ENCODE measurements at places on chromosomes 4 and X.

GRCh38 chr4:55729351-55730279 lies 90.0 kb upstream of the EXOC1L start:
- no peak for DNase-seq

DNA sequence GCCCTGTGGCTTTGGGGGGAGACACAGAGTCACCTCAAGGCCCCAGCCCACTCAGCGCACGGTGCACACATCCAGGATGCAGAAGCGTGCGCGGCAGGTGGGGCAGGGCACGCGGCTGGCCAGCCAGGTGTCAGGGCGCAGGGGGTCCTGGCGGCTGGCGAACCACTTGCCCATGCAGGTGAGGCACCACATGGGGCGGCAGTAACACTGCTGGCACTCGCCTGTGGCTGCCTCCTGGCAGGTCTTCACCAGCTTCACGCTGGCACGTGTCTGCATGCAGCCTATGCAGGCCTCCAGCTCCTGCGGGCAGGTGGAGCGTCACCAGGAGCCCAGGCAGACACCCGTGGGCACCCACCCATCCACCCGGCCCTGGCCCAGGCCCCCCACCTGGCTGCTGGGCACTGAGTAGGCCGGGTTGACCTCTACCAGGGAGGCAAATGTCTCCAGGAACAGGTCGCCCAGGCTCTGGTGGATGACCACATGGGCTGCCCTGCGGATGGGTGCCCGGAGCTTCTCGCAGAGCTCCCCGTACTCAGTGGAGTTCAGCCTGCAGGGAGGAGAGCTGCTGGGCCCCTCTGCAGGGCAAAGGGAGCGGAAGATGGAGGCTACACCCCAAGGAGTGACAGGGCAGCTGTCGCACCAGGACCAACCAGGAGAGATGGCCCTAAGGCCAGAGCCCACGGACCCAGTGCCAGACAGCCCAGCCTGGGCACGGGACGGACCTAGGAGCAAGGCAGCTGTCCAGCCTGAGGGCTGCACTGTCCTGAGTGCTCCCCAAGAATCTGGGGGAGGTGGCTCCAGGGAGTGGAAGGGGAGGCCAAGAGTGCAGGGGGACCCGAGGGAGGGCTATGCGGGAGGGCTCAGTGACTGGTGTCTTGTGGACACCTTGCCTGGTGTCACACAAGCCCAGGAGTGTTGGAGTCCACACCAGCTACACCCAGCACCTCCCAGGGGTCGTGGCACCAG lies 3.7 kb downstream of the TMEM129 start:
- no peak for DNase-seq

- no peak for DNase-seq
Measured at GRCh38 chrX:2371026-2371711, 129.6 kb downstream of the DHRSX start.

- peak; percentile 9 for DNase-seq
Measured at GRCh38 chrX:50988649-50989048, 78.1 kb downstream of the BMP15 start.

- DNase-seq = no peak
Measured at GRCh38 chrX:5971300-5971699, 257.4 kb downstream of the NLGN4X start.

- DNase-seq = peak; percentile 49
Measured at GRCh38 chrX:30822764-30823163, 66.3 kb downstream of the TAB3 start.

DNA sequence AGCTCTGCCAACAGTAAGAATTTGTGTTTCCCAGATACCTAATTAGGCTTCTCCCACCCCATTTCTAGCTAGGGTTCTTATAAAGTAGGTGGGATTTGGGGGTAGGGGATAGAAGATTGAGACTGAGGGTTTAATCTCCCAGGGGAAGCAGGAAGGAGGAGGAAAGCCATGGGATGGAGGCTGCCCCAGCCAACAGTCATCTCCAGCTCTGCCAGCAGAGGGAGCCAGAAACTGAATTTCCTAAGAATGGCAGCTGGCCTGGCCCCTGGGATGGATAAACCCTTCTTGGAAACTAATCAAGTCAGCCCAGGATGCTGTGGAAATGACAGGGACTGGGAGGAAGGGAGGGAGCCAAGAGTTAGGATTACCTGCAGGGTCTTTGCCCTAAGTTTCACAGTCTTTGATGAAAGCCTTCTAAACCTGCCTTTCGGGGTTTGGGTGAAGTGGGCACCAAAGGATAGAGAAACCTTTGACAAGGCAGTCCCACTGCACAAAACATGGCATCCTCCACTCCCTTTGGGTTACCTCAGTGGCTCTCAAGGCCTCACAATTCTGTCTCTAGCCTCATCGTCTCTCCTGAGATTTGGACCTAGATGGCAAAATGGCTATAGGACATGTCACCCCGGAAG lies 6.7 kb upstream of the ERCC6L start:
- DNase-seq = peak; percentile 50

DNA sequence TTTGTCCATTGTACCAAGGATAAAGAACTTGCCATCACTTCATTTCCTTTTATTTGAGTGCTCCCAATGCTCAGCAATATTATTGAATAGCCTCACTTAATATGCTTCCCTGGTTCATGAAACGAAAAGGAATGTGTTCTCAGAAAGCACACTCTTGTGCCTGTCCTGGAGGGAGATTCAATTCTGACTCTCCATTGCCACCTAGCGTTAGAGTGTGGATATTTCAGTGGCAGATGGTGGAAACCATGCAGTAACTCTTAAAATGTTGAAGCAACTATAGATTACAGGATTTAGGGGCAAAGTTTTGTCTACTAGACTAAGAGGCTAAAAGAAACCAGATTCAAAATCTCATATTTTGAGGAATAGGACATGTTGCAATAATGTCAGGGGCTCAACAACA lies 36.0 kb downstream of the GAB3 start:
- DNase-seq = peak; percentile 31

DNA sequence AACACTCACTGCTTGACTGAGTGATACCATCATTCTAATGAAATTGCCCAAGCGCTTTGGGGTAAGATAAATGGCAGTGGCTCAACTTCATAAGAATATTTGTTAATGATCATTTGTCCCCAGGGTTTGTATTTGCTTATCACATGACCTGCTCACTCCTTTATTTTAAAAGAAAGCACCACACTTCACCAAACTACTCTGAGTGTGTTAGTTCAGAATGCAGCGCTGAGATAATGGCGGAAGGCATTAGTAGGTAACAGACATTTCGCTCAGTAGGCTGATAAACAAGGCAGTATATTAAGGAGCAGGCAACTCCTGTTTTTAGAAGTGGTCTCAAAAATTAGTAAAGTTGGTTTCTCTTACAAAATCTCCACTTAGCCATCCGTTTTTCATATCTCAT lies 1.6 kb downstream of the SNX25 start:
- DNase-seq = peak; percentile 11

- DNase-seq = peak; percentile 89
Measured at GRCh38 chr4:10096201-10096977, 20.2 kb downstream of the WDR1 start.

DNA sequence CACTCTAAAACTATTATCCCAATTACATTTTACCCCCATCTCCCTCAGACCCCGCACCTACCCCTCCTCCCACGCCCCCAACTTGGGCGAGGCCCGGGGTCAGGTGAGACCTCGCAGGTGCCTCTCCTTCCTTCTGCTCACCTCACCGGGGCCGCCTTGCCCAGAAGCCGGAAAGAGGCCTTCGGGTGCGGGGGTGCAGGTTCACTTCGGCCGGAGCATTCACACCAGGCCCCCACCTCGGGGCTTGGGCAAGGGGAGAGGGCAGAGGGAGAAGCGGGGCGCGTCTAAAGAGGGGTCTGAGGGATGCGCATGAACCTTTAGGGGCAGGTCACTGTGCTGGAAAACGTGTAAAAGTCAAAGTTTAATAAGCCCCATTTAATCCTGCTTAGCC lies 427 bp downstream of the ZNF182 start:
- DNase-seq = no peak

- no peak for DNase-seq
Measured at GRCh38 chrX:36961590-36961989, 46.6 kb upstream of the FAM47C start.

DNA sequence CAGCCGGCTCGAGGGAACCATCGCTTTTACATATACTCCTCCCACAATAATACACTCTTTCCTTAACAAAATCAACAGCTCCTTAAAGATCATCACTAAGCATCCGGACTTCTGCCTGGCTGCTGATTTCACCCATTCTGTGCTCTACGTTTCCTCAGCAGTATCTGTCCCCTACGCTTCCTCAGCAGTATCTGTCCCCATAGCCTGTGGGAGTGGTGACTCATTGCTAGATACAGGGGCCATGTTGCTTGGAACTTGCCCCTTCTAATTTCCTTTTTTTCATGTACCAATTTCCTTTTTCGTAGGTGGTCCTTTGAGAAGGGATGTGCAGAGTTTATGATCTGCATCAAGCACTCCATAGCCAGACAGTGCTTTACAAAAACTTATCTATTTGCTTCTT lies 18.6 kb downstream of the MAP3K15 start:
- DNase-seq = no peak

DNA sequence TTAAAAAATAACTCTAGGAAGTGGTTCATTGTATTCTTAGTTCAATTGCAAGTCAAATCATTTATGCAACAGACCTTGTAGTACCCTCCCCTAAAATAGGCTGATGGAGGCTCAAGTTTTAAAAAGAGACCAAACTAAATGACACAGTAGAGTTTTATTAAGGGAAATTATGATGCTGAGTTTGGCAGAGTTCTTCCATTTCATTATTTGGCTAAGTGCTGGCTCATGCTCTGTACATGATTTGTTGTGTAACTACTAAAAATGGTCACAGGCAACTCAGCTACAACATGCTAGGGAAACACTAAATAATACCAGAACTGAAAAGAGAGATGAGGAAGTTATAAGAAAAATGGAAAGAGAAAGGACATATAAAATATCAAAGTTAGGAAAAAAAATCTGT lies 96.1 kb upstream of the TFDP3 start:
- DNase-seq = no peak

All from fibroblast of skin of abdomen (primary cell).